ENCODE measurements at places on chromosomes 7 and 10.
A peak's percentile ranks its signal among the peaks of the same experiment; 100 is the strongest.

GRCh38 chr10:97713826-97714400, 383 bp downstream of the MARVELD1 start:
- DNase-seq = peak; percentile 19

- DNase-seq = no peak
Observed at GRCh38 chr7:11212816-11213215, 239.1 kb downstream of the PHF14 start.

DNA sequence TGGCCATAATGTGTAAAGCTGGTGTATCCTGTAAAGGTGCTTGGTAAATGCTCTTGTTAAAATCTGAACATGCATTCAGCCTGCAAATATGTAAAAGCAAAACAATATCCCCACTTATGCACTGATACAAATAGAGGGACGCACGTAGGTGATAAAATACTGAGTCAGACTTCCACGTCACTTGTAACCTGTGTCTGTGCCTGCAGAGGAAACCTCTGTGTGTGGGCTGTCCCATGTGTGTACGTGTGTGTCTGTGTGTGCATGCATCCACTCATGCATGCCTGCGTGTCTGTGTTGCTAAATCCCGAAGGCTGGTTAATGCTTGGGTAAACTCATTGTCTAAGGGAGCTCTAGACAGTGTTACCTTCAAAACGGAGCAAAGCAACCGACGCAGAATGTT, 68.9 kb downstream of the KLF6 start:
- DNase-seq = no peak

DNA sequence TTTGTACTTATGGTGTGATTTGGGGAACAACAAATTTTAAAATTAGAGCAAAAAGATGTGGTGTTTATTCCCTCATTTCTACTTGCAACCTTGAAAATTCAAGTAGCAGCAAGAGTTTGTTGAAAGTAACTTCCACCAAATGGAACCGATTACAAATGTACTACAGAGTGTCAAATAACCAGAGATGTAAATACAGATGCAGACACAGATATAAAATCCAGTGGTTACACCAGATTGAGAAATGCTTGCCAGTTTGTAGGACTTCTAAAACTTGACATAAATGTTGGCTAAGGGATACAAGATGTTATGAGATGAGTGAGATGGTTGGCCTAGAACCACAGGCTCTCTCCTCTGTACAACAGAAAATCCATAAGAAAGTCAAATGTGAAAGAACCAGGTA, 162.1 kb downstream of the DIP2C start:
- no peak for DNase-seq

DNA sequence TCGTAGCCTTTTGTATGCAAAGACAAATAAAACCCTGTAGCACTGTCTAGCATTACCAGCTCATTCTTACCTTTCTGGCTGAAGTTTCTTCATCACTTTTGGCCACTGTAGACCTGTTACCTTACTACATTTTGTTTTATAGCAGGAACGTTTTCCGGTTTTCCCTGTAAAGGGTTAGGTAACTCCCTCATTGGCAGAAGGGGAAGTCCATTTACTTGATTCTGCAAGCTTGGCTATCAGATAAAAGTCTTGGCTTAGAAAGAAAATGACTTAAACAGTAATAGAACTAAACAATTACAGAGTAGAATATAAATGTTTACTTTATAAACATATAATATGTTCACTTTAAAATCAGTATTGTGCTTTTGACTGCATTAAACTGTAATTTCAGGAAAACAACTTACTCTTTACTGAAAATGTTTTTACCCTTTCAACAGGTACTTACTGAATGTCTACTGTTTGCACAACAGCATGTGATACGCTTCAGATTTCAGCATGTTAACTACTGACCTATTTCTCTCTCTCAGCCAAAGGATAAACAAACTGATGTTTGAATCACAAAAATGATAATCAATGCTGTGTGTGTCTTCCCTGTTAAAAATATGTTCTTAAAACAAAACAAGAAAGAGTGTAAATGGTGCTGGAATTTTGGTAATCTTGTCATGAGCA, 67.1 kb downstream of the OTUD1 start:
- DNase-seq = no peak

DNA sequence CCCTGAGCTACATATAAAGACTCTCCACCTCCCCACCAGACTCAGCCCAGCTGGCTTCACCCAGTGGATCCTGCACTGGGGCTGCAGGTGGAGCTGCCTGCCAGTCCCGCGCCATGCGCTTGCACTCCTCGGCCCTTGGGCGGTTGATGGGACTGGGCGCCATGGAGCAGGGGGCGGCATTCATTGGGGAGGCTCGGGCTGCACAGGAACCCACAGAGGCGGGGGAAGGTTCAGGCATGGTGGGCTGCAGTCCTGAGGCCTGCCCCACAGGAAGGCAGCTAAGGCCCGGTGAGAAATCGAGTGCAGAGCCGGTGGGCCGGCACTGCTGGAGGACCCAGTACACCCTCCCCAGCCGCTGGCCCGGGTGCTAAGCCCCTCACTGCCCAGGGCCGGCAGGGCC, 157.2 kb upstream of the GNAI1 start:
- no peak for DNase-seq

All from activated CD4-positive, alpha-beta T cell treated with anti-CD3 and anti-CD28 coated beads, Interleukin-2, amount 50 U/mL, for 4 hours (primary cell).